Activated CD4-positive, alpha-beta T cell treated with anti-CD3 and anti-CD28 coated beads for 1 hour (primary cell): ENCODE measurements at places on chromosomes 7 and 10.

GRCh38 chr7:70730451-70731110 lies 401.4 kb upstream of the GALNT17 start:
- DNase-seq: no peak

GRCh38 chr7:65966146-65966545 lies 15.9 kb downstream of the GUSB start:
- DNase-seq: no peak

- DNase-seq: no peak
These were observed 27.3 kb downstream of the ANXA7 start for GRCh38 chr10:73386583-73386982.

DNA sequence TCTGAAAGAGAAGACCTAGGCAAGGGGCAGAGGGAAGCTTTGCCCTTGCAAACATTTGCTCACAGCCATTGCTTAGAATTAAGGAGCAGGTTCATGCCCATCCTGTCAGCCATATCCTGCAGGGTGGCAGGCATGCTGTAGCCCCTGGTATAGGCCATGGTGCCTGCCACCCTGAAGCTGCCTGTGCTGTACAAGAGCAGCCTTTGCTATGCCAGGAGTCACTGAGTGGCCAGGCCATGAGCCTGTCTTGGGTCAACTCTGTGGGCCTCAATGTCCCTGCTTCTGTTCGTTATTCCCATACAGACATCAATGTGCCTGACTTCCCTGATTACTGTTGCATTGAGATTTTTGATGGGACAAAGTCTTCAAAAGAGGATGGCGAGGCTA lies 368 bp upstream of the SVOPL start:
- DNase-seq: no peak

GRCh38 chr10:26621889-26622711 lies 75.4 kb upstream of the PDSS1 start:
- no peak for DNase-seq

DNA sequence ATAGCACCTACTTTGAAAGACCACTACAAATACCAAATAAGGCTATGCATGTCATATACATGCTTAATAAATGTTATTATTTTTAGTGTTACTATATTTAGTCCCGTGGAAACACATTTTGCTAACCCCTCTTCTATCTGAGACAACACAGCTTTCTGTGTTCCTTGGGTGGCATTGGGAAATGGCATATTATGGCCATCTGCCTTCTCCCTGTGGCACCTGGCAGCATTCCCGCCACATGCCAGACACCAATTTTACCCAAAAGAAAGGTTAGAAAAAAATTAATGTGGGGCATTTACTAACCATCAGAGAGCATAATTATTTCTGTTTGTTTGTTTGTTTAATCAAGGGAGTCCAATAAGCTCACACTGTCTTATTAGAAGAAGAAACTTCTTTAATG lies 168.6 kb upstream of the ETV1 start:
- DNase-seq: no peak

- no peak for DNase-seq
These were observed 8.5 kb downstream of the CNOT4 start for GRCh38 chr7:135501402-135501801.

DNA sequence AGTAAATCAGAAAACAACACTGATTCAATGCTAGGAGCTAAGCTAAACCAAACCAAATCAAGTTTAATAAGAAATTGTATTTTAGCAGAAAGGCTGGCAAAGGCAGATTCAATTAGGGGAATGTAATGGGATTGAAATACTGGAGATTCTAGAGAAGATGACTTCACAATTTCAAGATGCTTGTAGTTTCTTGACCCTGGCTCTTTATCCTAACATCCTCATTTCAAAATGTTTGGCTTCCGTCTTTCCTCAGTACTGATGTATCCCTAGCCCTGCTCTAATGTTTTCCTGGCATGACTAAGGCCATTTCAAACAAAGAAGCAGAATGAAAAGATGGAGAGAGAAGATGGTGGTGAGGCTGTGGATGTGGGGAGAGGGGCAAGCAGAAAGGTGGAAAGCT lies 2.7 kb upstream of the JCAD start:
- DNase-seq: no peak

- DNase-seq: no peak
These were observed 21.6 kb downstream of the AHR start for GRCh38 chr7:17320102-17320497.

GRCh38 chr10:22271786-22272185 lies 44.4 kb upstream of the COMMD3 start:
- DNase-seq: no peak

DNA sequence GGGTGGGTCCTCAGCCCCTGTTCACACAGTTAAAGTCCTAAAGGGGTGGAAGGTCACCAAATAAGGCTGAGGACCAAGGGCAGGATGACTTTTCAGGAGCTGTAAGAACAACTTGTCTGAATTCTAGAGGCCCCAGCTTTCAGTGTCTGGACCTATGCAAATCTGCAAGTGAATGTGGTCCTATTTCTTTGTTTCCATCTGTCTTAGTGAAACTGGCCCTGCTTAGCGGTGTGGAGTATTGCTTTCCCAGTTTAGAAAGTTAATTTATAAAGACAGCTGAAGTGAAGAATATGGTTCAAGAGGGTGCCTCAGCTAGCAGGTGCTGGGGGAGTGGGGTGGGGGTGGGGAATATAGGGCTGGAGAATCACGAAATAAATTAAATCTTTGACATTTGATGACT lies 40.1 kb downstream of the HHEX start:
- no peak for DNase-seq

DNA sequence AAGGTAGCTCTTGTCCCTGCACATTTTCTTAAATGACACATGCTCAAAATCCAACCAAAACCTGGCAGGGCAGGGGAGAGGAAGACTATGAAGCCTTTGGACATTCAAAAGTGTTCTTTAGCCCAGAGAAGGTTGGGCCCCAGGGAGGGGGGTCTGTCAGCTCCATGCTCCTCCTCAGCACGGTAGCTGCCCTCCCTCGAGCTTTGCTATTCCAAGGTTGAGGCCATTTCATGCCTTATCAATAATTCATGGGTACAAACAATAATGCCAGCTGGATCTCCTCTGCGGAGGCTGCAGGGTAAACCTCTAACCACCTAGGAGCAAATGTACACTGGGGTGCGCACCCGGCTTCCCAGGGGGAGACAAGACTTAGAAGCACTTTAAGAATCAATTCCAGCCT lies 61.5 kb downstream of the SLIT1 start:
- no peak for DNase-seq
